ENCODE measurements at places on chromosomes 2 and 18. TPM values are rescaled to one million over a fixed set of nuclear protein-coding genes. Genes with fewer than 3 reads are reported as not detected.

DNA sequence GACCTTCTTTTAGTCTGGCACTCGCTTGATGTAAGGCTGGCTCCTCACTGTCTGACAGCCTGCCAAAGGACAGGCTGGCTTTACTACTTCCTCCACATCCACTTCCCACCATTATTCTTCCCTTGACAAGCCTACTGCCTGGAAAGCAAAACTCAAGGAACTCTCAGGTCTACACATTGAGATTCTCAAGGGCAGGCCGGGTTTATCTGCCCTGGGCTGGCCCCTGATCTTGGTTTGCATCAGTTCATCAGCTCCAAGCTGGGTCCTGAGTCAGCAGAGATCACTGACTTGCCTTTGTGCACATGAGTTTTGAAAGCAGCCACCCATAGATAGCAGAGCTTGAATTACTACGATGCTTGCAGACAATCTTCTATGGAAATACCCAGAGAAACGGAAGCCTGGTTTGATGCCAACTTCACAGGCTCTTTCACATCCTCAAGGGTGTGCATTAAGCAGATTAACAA is 53.9 kb downstream of the KCTD18 start:
- DNase-seq = peak; percentile 31

- DNase-seq = peak; percentile 43
These were observed 743 bp downstream of the XPO1 start for GRCh38 chr2:61537277-61537949.

Gene POMC
- 3.0 TPM for total RNA-seq

GRCh38 chr2:38523728-38524437 is 78.8 kb downstream of the HNRNPLL start:
- DNase-seq = no peak

Gene NEU2
- not detected for total RNA-seq

- DNase-seq = no peak
These were observed 10.7 kb downstream of the RBM43 start for GRCh38 chr2:151251012-151251411.

GRCh38 chr2:240300261-240300821 is 135.1 kb upstream of the GPC1 start:
- peak; percentile 7 for DNase-seq

Gene GALR1
- total RNA-seq = not detected

Gene CLEC4F
- not detected for total RNA-seq

- no peak for DNase-seq
These were observed 246.9 kb downstream of the LDLRAD4 start for GRCh38 chr18:13465476-13465875.

- no peak for DNase-seq
These were observed 365.0 kb upstream of the CELF4 start for GRCh38 chr18:37930640-37931039.

Gene EHD3
- total RNA-seq = 1.1 TPM

DNA sequence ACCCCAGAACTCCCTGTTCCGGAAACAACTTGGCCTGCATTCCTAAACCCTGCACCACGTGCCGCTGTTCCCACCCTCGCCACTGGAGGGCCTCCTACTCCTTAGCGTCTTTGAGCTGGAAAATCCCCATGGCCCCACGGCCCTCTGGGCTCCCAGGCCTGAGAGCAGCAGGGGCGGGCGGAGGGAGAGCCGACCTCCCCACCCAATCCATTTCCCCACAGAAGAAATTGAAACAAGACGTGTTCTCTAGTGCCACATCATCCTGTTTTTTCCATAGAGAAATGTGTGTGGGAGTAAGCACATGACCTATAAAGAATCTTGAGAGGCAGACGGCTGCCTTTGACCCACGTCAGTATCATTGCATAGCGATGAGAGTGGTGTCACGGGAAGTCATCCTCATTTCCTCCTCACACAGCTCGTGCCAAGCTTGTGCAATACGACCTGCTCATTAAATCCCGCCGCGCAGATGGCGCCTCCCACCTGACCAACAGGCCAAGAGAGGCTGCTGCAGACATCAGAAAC is 79.2 kb downstream of the LAMA1 start:
- DNase-seq = no peak

Gene COPS9
- 95.5 TPM for total RNA-seq

DNA sequence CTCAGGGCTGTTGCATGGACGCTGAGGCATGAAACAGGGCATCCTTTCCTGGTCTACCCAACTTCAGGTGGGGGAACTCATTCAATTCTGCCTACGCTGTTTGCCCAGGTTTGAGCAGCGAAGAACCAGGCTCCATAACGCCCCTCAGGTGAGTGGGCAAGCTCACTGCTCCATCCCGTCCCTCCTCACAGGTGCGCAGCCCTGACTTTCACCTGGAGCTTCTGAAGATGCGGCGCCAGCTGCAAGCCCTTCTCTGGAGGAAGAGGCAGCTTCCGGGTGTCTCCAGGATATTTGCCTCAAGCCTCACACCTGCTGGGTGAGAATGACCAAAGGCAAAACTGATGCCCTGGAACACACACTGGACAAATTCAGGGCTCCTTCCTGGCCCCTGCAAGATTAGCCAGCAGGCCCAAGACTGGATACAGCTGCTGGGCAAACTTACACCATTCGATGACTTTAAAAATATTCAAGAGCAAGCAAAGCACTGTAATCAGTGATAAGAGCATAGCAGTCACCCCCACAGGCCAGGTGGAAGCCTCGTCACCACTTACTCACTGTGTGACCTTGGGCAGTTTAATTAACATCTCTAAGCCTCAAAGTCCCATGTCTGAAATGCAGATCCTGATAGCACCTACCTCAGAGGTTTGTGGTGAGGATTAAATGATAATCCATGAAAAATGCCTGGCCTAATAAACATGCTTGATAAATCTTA is 97.7 kb downstream of the GYPC start:
- DNase-seq = no peak

GRCh38 chr2:12014088-12014960 is 267.9 kb downstream of the LPIN1 start:
- DNase-seq = no peak

Gene CERKL
- total RNA-seq = not detected

DNA sequence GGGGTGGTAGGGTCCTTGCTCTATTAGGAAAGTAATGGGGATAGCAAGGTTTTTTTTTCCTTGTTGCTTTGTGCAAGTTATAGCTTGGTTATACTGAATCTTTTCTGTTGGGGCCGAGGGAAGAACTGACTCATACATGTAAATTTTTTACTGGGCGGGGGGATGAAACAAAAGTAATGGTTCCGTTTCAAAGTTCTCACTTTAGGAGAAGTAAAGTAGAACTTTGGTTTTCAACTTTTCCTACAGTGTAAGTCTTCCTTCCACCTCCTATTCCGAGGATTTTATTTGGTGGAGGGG is 1.1 kb downstream of the AFTPH start:
- peak; percentile 45 for DNase-seq

Gene GNAL
- total RNA-seq = 0.25 TPM

GRCh38 chr2:68977453-68977852 is 3.0 kb downstream of the GKN1 start:
- DNase-seq = no peak

DNA sequence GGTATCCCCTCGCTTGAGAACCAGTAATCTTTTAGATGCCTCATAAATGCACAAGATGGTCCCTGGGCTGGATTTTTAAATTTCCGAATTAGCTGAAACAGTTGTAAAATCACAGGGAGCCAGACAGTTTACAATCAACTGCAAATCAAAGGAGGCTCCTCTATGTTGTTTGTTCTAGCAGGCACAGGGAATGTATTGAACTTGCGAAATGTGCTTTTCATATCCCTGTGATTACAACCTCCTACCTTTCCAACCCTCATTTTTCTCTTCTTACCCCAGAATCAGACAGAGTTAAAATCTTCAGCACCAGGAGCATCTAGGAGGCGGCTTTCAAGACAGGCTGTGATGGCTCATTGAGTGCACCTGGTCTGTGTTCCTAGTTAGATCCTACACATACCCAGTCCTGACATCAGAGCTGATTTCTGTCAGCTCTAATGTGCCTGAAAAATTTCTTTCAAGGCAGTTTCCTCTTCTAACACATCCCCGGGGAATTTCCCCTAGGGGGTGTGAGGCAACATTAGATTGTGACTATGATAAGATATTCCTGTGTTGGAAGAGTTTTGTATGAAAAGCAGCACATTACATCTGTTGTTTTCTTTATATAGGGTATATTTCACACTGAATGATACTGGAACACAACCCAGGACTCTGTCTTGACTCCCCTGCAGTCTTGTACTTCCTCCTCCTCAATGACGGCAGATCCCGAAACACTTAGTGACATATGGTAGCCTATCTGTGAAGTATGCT is 17.9 kb upstream of the CAVIN2 start:
- DNase-seq = no peak

DNA sequence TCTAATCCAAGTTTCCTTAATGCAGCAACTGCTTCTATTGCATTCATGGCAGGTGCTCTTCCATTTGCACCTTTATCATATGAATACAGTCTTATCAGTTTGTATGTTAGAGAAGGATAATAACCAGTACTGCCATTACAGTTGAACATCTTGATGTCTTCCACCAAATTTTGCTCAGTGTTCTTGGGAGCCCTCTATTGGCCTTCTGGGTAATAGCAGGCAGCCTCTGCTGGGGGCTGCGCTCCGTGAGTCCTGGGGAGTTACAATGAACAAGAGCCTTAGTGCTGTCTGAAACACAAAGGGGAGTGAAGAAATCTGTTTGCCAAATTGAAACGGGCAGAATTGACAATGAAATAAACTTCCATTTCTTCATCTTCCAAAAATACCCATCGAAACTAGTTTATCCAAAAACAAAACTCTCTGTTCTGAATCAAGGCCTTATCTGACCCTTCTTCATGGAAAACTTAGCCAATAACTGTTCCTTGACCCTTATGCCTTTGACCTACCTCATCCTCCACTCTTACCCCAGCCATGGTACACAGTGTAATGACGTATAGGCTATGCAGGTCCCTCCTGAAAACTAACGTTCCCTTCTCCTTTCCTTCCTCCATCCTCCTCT is 79.9 kb downstream of the ALK start:
- DNase-seq = peak; percentile 23

Gene TMEM169
- total RNA-seq = 3.5 TPM

GRCh38 chr18:49769047-49769728 is 44.1 kb downstream of the ACAA2 start:
- DNase-seq = no peak

DNA sequence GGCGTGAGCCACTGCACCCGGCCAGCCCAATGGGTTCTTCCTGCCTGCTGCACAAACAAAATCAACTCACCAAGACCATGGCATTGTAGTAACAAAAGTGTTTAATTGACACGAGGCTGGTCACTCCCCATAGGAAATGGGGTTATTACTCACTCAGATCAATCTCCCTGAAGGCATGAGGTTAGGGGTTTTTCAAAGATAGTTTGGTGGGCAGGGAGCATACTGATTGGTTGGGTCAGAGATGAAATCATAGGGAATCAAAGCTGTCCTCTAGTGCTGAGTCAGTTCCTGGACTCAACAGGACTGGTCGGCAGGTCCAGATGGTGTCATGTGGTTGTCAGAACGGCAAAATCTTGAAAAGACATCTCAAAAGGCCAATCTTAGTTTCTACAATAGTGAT is 122.1 kb downstream of the TMEM17 start:
- DNase-seq = no peak

Gene FAM237A
- not detected for total RNA-seq

- no peak for DNase-seq
These were observed 145.5 kb downstream of the ACKR3 start for GRCh38 chr2:236715077-236715476.

Gene DPYSL5
- total RNA-seq = not detected

Gene RGPD4
- not detected for total RNA-seq

Gene CDH19
- not detected for total RNA-seq

- peak; percentile 11 for DNase-seq
These were observed 199.3 kb upstream of the HDAC4 start for GRCh38 chr2:239600001-239600593.

GRCh38 chr2:170816504-170817092 is at the start of gene GAD1:
Gene GAD1 (plus strand): TSS chr2:170816887. CDS start chr2:170818592, 1,705 bp downstream.
- peak; percentile 65 for DNase-seq

- no peak for DNase-seq
These were observed 58.6 kb downstream of the NCK2 start for GRCh38 chr2:105803337-105803736.

GRCh38 chr18:10937743-10938640 is 211.4 kb downstream of the PIEZO2 start:
- no peak for DNase-seq

DNA sequence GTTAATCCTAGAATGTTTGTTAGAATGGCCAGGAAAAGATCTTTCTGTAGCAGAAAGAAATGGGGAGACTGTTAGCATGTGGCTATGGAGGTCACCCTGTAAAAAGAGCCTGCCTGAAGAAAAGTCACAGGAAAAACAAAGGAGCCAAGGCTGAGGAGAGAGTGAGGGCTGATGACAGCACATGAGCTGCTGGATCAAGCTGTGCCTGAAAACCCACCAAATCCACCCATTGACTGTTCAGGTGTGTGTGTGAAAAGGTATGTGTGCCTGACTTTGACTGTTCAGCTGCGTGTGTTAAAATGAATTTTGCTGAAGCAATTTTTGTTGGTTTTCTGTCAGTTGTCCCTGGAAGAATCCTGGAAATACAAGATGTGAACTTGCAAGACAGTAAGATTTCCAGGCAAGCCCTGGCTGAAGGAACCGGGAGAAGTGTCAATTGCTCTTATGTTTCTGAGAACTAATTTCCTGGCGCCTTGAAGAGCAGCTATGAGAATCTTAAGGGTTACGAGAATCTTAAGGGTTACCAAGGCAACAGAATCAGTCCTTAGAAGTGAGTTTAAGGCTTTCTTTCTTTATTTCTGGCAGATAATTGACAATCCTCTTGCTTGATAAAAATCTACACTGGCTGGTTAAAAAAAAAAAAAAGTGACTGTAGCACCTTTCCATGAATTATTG is 73.0 kb upstream of the LGALSL start:
- DNase-seq = no peak

DNA sequence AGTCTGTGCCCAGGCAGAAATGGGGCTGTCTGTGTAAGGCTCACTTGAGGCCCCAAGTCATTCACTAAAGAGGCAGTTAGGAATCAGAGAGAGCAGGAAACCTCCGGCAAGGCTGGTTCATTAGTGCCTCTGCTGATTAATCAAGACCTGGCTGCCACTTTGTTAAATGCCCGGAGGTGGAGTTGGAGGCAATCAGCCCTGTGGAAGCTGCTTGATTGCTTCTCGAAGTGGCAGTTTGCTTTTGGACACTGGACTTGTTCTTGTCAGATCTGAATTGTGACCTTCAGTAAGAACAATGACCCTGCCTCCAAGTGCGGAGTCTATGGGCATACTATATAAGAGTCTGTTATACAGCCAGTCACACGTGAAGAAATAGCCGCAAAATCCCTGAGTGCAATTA is 183.9 kb upstream of the LINC00305 start:
- DNase-seq = no peak

GRCh38 chr2:21070341-21071257 is 26.7 kb upstream of the APOB start:
- DNase-seq = no peak

DNA sequence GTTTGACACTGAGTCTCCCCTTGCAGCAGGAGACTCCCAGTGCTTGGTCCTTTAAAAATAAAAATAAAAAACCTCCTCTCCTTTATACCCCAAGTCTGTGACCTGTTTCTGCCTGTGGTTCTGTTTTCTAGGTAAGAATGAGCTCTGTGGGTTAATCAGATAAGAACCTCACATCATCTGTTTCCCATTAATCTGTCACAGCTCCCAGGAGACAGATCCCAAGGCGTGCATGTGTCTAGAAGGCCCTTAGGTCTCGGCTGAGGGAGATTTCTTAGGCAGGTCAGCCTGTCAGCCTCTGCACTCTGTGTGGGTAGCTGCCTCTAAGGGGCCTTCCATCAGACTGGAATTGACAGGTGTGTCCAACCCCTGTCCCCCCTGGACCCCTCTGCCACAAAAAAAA is 80.7 kb downstream of the FHOD3 start:
- no peak for DNase-seq

- no peak for DNase-seq
These were observed 20.5 kb downstream of the IL18R1 start for GRCh38 chr2:102376052-102376591.
